ENCODE measurements at places on chromosomes 7 and 10.

DNA sequence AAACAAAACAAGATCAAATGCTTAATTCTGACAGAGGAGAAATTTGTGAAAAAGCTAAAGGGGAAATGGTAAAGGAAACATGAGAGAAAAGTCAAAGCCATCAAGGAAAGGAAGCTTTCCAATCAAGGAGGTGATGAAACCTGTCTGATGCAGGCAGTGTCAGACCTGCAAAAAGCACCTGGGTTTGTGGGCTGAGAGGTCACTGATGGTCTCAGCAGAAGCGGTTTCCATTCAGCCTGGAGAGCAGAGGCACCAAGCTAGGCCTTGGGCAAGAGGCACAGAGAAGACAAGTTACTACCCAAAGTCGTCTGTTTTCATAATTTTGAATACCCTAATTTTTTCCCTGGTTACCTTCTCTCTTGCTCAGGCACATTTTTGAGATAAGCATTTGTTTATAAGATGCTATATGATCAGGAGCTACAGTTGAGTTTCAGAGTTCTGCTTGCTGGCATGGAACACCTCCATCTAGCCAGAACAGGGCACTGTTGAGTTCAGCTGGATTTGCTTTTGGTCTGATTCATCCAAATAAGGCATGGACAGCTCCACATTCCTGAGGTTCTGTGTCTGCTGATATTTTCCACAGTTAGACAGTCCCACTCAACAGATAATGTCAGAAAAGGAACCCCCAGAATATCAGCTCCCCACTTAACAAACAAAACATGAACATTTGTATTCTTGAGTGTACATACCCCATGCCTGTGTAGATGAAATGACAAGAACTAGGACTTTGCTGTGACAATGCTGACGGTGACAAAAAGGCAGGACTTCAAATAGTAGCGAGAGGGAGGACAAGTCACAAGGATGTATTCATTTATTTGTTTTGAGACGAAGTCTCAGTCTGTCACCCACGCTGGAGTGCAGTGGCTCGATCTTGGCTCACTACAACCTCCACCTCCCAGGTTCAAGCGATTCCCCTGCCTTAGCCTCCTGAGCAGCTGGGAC is 4.9 kb upstream of the PPIA start:
- no peak for DNase-seq

DNA sequence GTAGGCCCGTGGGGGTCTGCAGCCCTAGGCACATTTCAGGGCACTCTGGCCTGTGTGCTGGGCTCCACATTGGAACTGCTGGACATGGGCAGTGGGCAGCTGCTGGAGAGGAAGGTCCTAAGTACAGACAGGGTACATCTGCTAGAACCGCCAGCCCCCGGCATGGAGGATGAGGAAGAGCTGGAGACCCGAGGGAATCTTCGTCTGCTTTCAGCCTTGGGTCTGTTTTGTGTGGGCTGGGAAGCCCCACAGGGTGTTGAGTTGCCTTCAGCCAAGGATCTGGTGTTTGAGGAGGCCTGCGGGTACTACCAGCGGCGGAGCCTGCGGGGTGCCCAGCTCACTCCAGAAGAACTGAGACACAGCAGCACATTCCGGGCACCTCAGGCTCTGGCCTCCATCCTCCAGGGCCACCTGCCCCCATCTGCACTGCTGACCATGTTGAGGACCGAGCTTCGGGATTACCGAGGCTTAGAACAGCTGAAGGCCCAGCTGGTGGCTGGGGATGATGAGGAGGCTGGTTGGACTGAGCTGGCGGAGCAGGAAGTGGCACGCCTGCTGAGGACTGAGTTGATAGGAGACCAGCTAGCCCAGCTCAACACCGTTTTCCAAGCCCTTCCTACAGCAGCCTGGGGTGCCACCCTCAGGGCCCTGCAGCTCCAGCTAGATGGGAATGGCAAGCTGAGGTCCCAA is 1.4 kb downstream of the HPS6 start:
- peak; percentile 16 for DNase-seq

- no peak for DNase-seq
Measured at GRCh38 chr10:99528494-99529441, 4.0 kb upstream of the NKX2-3 start.

- DNase-seq, result no peak
Measured at GRCh38 chr10:85624511-85624910, 742.1 kb downstream of the GRID1 start.

DNA sequence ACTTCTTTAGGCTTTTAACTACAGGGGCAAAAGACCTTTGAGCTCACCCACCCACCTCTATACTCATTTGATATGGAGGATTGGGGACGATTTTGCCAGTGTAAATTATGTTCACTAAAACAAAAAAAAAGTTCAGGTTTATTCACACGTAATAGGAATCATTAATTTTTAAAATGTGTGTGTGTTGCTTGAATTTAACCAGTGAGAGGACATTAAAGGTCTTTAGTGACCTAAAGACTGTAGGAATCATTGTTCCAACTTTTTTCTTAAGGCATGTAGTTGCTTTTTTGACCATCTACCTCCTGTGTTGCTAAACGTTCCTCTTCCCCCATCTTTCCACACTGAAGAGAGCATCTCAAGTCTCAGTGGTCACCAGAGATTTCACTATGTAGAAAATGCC is 1.1 kb downstream of the SSBP1 start:
- DNase-seq, result no peak

GRCh38 chr7:14432924-14433323 is 443.5 kb upstream of the ETV1 start:
- no peak for DNase-seq

DNA sequence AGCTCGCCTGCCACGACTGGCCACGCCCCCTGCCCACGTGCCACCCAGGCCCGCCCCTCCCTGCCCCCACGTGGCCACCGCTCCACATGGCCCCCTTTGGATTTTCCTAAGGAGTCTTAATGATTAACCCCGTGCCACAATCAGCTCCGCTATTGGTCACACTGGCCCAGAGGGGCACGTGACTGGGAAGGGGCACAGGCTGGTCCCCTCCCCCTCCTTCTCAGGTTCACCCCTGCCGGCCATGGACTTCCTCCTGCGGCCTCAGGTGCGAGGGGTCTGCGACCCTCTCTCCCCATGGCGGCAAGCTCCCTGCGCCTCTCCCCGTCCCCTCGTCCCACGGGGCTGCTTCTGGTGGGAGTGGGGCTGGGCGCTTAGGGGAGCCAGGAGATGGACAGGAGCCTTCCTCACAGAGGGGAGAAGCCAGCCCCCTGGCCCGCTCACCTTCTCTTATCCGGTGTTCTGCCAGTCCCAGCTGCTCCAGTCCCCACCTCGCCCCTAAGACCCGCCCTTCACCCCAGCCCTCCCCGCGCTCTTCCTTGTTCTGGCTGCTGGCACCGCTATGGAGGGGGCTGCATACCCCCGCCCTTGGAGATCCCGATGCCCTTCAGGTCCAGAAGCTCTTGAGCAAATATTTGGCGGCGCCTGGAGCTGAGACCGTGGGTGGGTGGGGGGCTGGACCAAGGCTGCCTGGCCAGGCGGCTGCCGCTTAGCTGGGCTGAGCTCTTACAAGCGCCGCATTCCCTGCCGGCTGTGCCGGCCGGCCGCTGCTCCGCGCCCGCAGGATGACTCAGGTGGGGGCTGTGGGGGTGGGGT is 3.2 kb downstream of the SLC4A2 start:
- no peak for DNase-seq

DNA sequence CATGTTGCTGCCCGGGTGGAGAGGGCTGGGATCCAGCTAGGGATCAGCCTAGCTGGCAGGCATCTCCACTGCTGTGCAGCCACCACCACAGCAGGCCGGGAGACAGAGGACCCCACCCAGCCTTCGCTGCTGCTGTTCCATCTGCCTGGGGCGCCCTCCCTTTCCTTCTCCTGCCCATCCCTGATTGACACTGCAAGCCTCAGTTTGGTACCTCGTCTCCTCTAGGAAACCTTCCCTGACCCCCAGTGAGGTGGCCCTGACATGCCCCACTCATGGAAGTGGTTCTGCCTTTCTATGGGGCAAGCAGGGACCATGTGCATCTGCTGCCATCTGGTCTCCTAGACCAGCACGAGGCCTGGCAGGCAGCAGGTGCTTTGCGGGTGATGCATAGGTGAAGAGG is 30.4 kb upstream of the DPYSL4 start:
- DNase-seq, result no peak

GRCh38 chr7:4861673-4862072 is at the start of gene PAPOLB:
Gene PAPOLB, minus strand, starts transcription at chr7:4862030. Its CDS starts 220 bp downstream, at chr7:4861810.
- no peak for DNase-seq

GRCh38 chr7:12178317-12178716 is 32.8 kb upstream of the TMEM106B start:
- DNase-seq, result no peak

- DNase-seq, result no peak
Measured at GRCh38 chr7:2732959-2733584, 45.1 kb downstream of the AMZ1 start.

DNA sequence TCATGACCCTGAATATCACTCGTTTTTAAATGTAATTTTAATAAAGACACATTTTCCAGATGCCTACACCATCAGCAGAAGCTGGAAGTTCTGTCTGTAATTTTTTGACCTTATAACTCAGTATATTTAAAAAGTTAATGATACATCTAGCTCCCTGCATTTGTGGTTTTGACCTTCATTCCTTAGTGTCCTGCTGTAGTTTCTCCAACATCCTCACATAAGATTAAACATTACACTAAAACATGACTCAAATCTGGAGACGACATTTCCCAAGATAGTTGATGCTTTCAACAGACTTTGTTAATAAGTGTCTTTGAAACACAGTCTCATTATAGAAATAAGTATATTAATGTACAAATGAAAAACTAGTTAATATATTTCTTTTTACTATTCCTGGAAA is 363.1 kb downstream of the POM121L12 start:
- no peak for DNase-seq

DNA sequence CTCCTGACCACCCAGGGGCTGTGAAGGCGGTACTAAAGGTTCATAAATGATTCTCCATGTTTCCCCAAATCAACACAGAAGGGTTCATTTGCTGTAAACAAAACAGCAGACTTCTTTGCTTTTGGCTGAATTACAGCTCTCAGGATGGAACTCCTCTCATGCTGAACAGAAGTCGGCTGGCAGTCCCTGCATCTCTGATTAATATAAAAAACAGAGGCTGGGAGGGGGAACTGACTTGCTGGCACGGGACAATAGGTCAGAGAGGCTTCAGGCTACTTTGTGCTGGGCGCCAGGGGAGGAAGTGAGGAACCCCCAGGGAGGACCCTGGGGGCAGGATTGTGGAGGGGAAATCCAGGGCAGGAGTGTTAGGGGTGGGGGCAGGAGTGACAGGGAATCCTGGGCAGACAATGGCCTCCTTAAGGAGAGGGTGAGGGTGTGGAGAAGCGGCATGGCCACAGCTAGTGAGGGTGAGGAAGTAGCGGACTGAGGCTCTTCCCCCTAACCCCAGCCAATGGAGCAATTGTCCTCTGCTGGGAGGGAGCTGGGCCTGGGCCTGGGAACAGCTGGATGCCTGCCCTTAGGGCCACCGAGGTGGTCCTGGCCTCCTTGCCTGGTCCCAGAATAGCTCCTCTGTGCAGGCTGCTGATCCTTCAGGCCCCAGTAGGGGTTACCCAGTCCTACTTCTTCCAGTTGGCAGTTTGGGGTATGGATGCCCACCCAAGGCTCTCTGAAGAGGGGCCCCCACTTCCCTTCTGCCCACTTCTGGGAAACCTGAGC is 9.2 kb upstream of the SFRP5 start:
- no peak for DNase-seq

GRCh38 chr10:79559726-79560125 is 481 bp downstream of the SFTPA2 start:
- no peak for DNase-seq

DNA sequence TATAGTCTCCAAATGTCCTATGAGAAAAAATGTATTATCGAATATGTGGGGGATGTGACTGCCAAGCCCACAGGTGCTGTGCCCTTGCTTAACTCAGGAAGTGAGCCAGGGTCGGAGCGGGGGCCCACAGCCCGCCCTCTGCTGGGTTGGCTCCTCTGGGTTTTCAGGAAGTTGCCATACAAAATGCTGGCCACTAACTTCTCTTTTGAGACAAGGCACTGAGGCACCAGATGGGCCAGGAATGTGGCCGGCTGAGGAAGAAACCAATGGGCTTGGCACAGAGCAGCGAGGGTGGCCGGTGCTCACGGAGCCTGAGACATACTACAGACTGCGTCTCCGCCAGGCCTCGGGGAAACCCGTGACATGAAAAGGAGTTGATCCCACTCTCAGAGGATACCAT is 58.9 kb downstream of the FAM53B start:
- DNase-seq, result no peak

DNA sequence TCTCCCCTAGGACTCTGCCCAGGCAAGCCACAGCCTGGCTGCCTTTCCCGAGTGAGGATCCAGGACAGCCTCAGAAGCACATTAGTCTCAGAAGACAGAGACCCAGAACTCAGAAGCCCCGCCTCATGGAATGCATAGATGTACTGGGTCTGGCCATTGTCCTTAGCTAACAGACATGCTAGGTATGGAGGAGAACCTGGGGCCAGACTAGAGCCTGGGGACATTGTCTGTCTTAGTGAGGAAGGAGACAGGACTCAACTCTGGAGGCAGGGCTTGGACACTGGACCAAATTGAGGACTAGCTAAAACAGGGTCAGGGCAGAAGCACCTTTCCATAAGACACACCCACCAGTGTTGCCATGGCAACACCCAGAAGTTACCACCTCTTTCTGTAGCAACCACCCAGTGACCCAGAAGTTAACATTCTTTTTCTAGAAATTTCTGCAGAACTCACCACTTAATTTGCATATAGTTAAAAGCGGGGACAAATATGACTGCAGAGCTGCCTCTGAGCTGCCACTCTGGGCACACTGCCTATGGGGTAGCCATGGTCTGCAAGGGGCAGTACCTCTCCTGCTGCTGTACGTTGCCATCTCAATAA is 27.5 kb downstream of the TLX1 start:
- DNase-seq, result no peak

DNA sequence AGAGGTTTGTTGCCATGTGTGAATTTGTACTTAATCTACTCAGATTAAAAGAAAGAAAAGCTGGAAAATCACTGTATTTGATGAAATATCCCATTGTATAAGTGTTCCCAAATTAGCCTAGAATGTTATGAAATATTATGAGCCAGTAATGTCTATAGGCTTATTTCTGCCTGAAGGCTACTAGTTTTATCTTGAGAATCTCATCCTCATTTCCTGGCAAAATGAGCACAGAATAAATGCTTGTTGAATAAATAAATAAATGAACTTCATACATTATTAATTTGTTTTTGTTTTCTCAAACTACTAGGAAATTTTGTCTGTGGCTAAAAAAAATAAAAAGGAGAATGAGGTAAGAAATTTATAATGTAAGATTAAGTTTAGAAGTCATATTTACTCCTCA is 25.5 kb downstream of the HELLS start:
- no peak for DNase-seq

GRCh38 chr7:157337316-157338149 is 729 bp downstream of the DNAJB6 start:
- DNase-seq, result no peak

DNA sequence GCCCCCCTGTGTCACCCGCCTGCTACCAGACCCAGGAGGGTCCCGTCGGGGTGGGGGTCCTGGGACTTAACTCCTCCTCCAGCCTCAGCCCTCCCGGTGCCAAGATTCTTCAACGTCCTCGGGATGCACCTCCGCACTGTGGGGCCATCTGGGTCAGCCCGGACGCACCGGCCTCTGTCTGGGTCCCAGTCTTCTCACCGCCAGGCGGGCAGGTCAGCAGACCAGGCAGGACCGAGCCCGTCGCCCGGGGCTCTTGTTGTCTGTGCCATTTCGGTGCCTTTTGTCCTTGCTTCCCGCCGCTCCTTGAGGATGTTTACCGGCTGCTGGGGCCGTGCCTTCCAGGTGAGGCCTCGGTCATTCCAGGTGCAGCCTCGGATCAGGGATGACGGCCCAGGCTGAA is 32.1 kb upstream of the PSMG3 start:
- DNase-seq, result no peak
